ENCODE measurements at places on chromosomes 13 and 19.

DNA sequence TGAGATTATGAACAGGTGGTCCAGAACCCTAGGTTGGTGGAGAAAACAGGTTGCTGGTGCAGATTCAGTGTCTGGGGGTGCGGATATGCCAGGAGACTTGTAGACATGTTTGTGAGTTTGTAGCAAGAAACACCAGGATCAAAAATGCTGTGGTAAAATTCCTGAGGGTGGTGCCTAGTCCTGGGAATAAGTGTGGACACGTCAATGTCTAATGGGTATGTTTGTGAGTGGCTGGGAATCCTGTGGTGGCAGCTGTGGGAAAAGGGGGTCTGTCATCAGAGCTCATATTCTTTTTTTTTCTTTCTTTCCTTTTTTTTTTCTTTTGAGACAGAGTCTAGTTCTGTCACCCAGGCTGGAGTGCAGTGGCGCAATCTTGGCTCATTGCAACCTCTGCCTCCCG, 7.2 kb downstream of the ZNF708 start:
- DNase-seq = no peak

- no peak for DNase-seq
These were observed 3.2 kb downstream of the LHFPL6 start for GRCh38 chr13:39599842-39600241.

GRCh38 chr13:110937511-110938285, 22.8 kb upstream of the ANKRD10 start:
- DNase-seq = no peak

- DNase-seq = peak; percentile 70
These were observed 1.0 kb downstream of the MBOAT7 start for GRCh38 chr19:54188215-54188871.
